ENCODE measurements at places on chromosomes 3 and 15. TPM values are rescaled to one million over a fixed set of nuclear protein-coding genes. Genes with fewer than 3 reads are reported as not detected.

- DNase-seq, result no peak
Measured at GRCh38 chr15:36773698-36774097, 194.3 kb downstream of the CDIN1 start.

- no peak for DNase-seq
Measured at GRCh38 chr3:183328823-183329222, 75.8 kb downstream of the B3GNT5 start.

DNA sequence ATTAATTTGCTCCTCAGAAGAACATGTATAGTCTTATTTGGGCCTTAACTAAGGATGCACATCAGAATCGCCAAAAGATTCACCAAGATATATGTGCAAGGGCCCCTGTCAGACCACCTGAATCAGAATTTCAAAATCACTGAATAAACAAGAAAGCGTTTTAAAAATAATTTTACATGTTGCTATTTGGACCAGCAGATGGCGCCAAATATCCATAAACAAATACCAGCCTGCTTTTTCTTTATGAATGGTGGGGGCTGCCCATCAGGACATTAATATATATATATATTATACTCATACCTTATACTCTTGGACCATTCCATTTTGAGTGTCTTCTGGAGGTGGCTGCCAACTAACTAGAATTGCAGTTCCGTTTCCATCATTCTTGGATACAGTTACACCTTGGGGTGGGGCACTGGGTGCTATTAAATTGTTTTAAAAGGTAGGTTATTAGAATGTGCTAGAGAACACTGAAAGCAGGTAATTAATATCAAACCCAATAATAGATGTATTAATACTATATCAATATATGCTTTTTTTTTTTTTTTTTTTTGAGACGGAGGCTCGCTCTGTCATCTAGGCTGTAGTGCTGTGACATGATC is 1108.3 kb downstream of the ROBO1 start:
- no peak for DNase-seq

DNA sequence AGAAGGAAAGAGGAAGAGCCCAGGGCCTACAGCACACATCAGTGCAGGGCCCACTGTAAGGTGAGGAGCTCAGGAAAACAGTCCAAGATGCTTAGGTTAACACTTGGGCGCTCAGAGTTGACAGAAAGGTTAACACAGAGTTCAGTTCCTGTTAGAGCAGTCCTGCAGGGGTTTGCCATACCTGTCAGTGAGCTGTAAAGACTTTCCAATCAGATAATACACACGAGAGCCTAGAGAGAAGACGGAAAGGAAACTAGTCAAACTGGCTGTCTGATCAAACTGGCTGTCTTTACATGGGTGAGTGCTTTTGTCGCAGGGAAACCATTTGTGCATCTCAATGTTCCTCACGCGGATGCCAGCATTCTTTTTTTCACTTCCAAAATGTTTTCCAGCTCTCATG is 61.4 kb upstream of the ARHGEF26 start:
- DNase-seq, result no peak

Gene CD200
- total RNA-seq, result 19.4 TPM

Gene PLAAT1
- total RNA-seq, result not detected

Gene GABRR3
- not detected for total RNA-seq
